ENCODE measurements at places on chromosomes 1 and 21.

GRCh38 chr1:75672528-75673393, 51.7 kb upstream of the ACADM start:
- DNase-seq: no peak

DNA sequence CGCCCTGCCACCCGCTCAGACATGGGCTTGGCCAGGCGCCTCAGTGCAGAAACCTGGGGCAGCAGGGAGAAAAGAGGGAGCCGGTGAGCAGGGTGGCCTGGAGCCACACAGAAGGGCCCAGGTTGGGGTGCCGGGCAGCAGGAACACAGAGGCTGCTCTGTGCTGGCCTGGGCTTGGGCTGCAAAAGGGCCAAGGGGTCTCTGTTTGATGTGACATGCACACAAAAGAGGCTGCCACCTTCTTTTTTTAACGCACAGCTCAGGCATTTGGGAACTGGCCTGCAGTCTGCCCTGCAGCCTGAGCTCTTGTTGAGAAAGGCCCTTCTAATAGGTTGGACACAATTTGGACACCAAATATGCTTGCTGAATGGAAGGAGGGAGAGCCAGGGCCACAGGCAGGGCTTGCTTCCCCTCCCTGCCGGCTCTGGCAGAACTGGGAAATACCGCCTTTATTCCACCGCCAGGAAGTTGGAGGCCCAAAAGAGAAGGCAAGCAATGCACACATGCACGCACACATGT, 32.4 kb downstream of the KIF21B start:
- DNase-seq: no peak

GRCh38 chr1:23634518-23634839, 57.1 kb upstream of the RPL11 start:
- DNase-seq: no peak

DNA sequence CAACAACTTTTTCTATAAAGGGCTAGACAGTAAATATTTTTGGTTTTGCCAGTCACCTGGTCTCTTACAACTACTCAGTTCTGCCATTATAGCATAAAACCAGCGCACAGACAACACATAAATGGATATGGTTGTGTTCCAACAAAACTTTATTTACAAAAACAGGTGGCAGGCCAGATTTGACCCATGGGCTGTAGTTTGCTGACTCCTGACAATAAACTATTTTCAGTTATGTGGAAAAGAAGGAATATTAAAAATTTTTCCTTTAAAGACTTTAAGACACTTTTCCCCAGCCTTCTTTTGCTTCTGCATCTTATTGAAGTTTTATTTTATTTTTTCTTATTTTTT, 16.0 kb downstream of the EIF2D start:
- no peak for DNase-seq

- DNase-seq: no peak
These were observed 36.6 kb downstream of the PTGS2 start for GRCh38 chr1:186643614-186644013.

DNA sequence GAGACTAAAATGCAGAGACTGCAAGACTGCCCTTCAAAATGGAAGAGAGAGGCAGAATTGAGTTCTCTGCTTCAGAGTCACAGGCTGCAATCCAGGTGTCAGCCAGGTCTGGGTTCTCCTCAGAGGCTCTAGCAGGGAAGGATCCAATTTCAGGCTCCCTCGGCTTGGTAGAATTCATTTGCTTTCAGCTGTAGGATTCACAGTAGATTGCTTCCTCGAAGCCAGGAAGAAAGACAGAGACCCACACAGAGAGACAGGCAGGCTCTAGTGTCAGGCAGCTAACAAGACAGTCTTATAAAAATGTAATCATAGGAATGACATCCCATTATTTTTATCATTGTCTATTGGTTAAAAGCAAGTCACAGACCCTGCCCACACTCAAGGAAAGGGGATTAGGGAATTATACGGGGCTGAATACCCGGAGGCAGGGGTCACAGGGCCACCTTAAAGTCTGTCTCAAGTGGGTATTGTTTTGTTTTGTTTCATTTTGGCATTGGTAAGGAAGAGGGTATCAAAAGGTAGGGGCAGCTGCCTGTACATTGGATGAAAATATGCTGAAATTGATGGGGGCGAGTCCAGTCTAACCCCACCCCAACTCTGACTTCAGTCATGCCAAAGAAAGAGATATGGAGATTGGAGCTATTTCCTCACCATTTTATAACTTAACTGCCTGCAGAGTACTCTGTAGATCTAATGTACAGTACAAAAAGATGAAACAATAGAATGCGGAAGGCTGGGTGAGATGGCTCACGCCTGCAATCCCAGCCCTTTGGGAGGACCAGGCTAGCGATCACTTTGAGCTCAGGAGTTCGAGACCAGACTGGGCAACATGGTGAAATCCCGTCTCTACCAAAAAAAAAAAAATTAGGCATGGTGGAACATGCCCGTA, 9.5 kb upstream of the TBCE start:
- DNase-seq: no peak

- no peak for DNase-seq
These were observed 415.4 kb downstream of the PTBP2 start for GRCh38 chr1:97136996-97137395.

- no peak for DNase-seq
These were observed 8.6 kb upstream of the CHI3L2 start for GRCh38 chr1:111218701-111219556.

DNA sequence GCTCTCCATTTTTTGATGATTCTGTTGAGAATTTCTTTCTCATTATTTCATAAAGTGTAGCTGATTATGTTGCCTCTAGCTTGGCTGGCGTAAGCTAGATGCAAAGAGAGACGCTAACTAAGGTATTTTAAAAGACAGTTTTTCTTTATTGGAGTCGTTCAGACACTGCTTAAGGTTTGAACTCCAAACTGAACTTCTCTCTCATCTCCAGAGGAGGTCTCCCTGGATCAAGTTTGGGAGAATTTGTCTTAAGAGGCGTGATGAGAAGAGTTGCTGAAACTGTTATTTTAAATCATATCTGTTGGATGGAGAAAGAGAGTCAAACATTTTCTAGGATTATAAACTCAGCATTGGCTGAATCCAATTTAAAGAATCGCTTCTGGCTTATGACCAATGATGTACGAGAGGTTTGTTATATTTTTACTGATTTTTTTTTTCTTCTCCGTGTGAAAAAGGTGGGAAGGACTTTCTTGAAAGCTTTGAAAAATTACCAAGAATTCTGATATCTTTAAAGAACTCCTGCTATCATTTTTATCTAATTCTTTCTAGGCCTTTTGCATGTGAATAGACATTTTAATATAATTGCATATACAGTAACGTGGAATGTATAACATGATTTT, 34.0 kb downstream of the MAP3K7CL start:
- no peak for DNase-seq

DNA sequence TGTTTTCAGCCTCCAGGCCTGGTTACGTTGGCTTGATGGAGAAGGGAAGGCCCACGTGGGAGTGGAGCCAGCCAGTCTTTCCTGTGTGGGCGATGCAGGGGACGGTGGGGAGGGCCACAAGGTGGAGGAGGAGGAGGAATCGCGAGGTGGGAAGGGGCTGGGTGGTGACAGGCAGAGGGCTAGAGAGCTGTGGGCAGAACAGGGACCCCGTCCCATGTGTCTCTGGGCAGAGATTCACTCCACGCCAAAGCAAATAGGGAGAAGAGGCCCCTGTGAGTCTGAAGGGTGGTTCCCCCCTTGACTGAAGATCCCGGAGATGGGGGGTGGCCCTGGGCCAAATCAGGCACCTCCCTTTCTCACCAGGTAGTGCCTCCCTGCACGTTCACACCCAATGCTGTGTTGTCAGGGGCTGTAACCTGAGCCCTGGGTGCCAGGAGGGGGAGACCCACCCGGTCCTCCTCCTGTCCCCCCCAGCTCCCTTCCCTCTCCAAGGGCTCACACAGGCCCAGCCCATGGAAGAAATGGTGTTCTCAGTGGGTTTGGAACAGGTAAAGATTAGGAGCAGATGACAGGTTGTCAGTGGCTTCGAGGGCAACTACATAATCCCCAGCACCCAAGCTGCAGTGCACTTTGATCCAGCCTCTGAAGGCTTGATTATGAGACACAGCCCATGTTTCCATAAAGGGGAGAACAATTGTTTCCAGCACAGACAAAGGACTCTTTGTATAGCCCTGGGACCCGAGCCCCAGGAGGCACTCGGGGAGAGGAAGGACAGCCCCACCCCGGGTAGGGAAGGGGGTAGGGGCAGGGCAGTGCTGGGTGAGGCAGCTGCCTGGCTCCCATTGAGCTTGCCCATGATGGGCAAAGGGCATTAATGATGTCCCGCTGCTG, 37.7 kb upstream of the GPR37L1 start:
- DNase-seq: no peak
